M059J (cell line): ENCODE measurements at places on chromosomes 13 and 19.

DNA sequence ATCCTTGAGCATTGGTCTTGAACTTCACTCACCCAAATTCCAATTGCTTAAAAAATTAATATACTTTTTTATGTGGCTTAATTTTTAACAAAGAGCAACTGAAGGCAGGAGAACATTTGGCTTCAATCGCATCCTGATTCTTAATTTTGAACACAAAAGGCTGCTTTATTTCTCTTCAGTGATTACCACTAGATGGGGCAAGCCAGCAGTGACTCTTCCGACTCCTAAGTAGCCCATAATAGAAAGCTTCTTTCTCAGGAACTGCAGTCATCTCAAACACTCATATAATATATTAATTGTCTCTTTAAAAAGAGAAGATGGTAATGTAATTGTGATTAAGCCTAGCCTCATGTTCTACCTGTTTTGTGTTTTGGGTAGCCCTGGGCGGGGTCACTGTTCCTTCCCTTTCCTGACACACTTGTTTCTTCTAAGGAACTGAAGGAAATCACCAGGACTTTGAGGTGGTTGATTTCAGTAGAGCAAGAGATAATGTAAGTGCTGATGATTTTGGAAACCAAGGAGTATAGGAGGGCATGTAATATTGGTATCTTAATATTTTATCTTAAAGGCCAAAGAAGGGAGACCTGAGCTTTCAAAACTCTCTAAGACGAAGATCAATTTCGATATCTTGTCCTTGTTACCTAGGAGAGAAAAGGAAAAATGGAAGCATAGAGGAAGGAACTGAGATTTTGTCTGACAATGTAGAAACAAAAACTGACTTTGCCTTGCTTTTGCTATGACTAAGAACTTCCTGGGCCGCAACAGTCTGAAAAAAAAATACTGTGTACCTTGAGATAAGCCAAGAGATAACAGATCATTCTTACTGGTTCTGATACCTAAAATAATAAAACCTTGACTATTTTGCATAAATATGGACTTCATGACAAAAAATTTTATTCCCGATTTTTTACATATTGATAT is 73.1 kb downstream of the TNFSF13B start:
- peak; percentile 15 for DNase-seq

GRCh38 chr13:43303033-43303729 is 279.8 kb downstream of the DNAJC15 start:
- DNase-seq = peak; percentile 41

- peak; percentile 99 for DNase-seq
Observed at GRCh38 chr19:58499021-58499927, 12.5 kb downstream of the SLC27A5 start.

GRCh38 chr13:113653264-113654174 is 4.5 kb downstream of the ATP4B start:
- DNase-seq = no peak

DNA sequence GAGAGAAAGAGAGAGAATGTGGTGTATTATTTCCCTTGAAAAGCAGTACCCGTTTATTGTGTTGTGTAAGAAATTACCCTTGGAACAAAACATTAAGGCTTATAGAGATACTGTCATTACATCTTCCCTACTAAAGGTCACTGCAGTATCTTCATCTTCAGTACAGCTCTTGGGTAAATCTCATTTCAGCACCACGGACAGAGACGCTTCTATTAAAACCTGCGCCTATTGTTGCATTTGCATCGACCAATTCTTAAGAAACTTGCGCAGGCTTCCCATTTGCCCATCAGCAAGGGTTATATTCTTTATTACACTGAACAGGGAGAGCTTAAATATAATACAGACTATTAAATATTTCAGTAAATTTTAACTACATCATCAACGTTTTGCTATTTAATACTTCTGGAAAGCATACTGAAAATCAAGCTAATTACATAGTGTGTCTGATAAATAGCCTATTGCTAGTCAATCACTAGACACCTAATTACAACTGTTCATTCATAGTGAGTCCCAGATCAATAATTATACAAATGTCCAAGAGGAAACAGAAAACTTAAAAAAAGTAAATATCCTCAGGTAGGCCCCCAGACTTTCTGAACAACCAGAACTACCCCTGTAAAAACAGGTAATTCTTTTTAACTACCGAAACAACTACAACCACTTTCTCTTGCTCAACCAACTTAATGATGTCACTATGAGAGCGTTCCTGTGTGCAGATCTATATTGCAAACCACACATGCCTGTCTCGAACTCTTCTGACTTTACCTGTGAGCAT is 350.6 kb downstream of the LIG4 start:
- peak; percentile 19 for DNase-seq

- no peak for DNase-seq
Observed at GRCh38 chr13:75512253-75512652, 25.4 kb downstream of the COMMD6 start.

- no peak for DNase-seq
Observed at GRCh38 chr13:79796136-79796535, 315.2 kb downstream of the NDFIP2 start.

DNA sequence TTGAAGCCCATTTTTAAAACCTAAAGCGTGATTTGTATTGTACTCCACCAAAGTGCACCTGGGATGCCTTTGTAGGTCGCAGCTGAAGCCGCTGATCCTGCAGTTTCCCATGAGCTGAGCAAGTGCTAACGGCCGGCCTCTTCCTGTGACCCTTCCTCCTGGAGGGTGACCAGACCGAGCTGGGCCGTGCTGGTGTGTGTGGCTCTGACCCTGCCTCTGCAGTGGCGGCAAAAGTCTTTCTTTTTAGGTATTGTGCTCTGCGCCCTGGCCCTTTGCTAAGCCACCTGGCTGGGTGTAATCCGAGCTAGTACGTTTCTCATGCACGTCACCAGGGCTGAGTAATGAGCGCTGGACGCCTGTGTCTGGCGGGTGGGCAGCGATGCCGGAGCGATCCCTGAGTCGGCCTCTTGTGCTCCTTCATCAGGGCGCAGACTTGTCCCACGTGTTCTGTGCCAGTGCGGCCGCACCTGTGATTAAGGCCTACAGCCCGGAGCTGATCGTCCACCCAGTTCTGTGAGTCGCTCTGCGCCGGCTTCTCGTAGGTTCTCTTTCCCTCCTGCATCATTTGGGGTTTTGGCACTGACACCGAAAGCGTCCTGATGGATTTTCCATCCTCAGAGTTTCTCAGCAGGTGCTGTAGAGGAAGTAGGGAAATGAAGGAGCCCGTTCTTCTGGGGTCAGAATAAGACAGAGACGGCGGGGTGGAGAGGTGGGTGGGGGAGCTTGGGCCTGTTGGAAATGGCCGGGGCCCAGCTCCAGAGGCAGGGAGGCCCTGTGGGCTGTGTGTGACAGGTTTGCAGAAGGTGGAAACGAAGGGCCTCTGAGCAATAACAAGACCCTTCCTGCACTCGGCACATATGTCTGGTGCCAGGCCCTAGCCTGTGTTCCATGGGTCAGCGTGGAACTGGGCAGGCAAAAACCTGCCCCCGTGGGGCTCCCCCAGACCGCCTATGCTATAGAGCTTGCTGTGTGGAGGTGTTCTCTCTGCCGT is 9.7 kb downstream of the NAXD start:
- no peak for DNase-seq

GRCh38 chr19:52734331-52734892 is 432 bp downstream of the ZNF611 start:
- peak; percentile 27 for DNase-seq

DNA sequence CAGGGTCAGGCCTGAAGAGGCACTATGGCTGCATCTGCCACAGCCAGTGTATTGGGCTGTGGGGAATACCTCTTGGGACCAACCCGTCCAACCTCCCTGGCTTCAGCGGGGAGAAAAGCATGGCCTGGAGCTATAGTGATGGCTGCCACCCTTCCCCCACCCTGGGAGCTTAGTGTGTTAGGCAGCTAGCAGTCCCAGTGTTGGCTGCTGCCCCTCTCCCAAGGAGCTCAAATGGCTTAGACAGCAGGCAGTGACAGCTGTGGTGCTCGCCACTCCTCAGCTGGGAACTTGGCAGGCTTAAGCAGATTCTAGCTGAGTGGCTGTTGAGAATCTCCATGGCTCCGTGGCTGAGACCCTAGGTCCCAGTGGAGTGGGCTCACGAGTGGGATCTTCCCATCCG is 19.7 kb downstream of the ACOD1 start:
- no peak for DNase-seq

GRCh38 chr13:21817878-21818277 is 147.0 kb downstream of the FGF9 start:
- no peak for DNase-seq

- DNase-seq = peak; percentile 38
Observed at GRCh38 chr19:17073869-17074633, 1.2 kb downstream of the HAUS8 start.

- peak; percentile 83 for DNase-seq
Observed at GRCh38 chr13:27573265-27573664, 47.1 kb downstream of the LNX2 start.

DNA sequence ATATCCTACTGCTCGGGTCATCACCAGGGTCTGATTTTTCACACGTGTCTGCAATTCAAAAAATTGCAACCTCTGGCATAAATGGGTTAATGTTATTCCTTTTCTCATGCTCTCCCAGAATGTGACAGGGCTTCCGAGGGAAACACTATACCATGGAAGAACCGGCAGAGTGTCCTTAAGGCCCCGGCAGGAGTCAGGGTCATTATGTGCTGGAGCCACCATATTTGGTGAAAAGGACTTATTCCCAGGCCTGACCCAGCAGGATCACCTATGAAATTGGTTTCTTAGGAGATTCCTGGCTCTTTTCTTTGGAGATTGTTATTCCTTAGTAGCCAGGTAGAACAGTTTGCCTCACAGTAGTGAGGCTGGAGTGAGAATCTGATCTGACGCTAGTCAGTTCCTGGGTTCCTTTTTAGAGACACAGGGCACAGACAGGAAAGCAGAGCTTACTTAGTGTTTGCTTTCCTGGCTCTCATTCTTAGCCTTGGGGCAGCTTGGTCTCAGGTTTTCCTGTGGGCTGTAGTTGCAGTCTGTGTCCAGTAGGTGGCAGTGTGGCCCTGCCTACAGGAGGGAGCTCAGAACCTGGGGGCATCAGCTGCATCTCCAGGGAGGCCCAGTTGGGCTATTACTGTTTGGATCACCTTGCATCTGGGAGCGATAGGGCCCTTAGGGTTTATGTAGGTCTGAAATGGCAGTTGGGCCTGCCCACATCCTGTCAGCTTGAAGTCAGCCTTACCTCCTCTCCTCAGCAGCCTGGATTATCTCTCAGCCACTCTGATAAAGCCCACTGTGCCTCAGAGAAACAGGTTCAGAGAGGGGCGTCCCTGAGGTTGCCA is 12.4 kb downstream of the SNRNP70 start:
- peak; percentile 75 for DNase-seq

- no peak for DNase-seq
Observed at GRCh38 chr13:112828082-112828699, 138.4 kb downstream of the ATP11A start.

DNA sequence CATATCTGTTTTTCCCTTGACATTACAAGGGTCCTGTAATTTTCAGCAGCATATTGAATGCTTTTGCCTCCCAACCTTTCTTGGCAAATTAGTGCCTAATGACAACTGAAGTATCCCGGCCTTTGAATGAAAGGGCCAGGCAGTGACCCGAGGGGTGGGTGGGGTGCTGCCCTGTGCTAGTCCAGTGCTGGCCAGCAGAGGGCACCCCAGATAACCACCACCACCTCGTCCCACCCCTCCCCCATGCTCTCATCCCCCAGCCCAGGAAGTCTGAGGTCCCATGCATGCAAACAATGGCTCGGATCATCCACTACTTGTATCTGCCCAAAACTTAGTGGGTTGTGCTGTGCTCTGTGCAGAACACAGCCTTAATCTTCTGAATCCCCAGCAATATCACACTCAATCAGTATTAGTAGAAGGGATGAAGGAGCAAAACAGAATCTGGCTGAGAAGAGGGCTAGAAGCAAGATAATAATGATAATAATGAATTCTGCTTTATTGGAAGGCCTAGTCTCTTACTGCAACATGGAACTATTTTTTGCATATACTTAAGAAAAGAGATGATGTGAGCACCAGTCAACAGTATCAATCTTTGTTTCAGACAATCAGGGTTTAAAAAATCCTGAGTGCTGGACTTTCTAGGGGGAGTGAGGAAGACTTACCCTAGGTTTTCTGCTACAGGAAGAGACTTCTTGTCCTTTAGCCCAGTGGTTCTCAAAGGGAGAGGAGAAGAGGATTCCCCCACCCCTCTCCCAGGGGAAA is 3.8 kb downstream of the ATP12A start:
- peak; percentile 23 for DNase-seq

GRCh38 chr19:7914598-7915045 is at the start of gene TGFBR3L:
TGFBR3L (plus strand) TSS chr19:7914830.
- no peak for DNase-seq

DNA sequence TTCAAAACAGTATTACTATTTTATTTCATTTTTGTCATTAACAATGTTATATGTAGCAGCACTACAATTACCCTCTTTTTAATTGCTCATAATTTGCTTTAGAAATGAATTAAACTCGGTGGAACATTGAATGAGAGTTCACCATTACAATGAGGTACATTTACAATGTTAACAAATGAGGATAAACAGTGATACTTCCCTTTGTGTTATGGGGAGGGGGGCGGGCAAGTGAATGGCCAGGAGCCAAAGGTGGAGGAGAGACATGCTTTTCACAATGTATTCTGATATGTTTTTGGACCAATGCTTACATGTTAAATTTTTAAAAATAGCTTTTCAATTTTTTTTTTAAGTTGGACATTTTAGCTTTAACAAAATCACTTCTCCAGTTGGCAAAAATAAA is 34.2 kb downstream of the NALCN start:
- DNase-seq = no peak

DNA sequence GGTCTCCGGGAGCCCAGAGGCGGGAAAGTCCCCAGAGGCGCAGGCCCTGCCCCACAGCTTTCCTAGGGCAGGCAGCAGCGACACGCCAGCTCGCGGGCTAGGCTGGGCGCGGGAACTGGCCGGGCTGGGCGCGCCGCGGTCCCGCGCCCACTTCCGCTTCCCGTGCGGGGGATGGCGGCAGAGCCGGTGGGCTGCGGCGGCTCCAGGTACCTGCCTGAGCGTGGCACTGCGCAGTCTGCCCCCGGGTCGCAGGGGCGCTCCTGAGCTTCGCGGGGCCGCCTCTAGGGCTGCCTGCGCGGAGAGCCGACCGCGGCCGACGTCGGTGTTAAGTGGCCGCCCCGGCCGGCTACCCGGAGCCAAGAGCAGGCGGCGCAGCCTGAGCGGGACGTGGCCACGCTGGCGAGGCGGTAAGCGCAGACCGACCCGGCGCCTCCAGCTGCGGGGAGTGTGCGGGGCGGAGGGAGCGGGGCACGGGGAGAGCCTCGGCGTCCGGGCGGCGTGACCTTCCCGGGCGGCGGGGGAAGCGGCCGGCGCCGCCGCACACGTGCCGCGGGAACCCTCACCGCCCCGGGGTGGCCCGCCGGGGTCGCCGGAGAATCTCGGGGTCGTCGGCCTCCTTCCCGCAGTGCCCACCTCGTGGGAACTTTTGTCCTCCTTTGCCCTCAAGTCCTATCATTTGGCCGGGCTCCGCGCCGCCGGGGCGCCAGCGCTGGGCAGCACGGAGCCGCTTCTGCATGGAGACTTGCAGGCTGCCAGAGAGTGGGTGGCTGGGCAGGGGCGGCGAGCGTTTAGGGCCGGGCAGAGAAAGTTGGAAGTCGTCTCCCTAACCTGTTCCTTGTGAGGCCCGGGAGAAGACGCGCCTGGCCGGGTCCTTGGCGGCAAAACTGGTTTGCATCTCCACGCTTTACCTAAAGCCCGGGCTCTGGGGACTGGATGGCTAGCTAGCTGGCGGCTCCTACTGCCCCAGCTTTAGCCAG is 31.4 kb upstream of the MPHOSPH8 start:
- DNase-seq = no peak

- no peak for DNase-seq
Observed at GRCh38 chr19:29428071-29428470, 97.7 kb upstream of the VSTM2B start.
